ENCODE measurements at places on chromosomes 2 and 18. TPM values are rescaled to one million over a fixed set of nuclear protein-coding genes. Genes with fewer than 3 reads are reported as not detected.

DNA sequence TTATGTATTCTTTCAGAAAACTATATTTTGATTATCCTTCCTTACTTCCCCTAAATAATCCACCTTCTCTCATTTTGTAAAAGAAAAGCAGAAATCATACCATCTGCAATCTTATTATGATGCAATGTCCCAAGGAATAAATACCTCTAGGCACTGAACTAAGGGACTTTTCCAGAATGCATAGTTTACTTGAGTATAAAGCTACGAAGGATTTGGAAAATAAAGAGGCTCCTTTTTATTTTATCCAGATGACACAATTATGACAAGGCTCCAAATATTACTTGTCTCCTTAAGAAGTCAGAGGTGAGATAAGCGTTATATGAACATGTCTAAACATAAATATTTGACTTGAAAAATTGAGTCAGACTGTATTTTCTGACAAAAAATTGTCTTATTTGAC, 72.1 kb downstream of the COL3A1 start:
- DNase-seq, result no peak

Gene ATOH8
- 18.3 TPM for total RNA-seq

Gene UGT1A6
- 17.6 TPM for total RNA-seq

GRCh38 chr2:120398051-120398995, 52.4 kb downstream of the INHBB start:
- DNase-seq, result no peak

DNA sequence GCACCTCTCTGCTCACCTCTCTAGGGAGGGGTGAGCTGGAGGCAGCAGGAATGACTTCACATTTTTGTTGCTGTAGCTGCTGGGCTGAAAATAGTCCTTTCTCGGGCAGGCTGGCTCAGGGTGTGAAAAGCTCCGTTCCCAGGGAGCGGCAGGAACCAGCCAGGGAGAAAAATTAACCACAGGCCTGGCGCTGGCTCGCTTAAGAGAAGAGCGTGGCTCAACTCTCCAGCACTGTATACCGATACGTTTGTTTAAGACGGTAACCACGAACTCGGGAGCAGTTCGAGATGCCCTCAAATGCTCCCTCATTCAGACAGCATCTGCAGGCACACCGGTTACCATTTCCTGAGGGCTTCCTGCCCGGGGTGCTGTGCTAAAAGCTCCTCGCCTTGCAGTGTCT, 129.6 kb downstream of the CELF4 start:
- no peak for DNase-seq

- no peak for DNase-seq
Measured at GRCh38 chr2:217316743-217317142, 456.9 kb upstream of the TNP1 start.

Gene TMEM200C
- 2.2 TPM for total RNA-seq

DNA sequence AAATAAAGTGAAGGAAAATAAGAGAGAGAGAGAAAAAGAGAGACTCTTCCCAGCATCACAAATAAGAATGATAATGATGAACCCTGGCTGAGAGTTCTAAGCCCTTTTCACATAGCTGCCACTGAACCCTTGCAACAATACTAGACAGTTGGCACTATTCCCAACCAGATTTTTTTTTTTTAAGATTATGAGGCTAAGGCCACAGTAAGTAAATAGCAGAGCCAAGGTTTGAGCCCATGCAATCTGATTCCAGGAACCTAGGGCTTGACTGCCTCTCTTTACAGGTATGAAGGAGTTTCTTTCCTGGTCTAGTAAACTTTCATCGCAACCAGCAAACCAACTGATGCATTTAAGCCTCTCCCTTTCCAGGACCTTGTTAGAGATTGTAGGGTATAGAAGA, 424.6 kb downstream of the NCKAP5 start:
- DNase-seq, result no peak

Gene FAM228A
- total RNA-seq, result 1.0 TPM

Gene PSTPIP2
- 7.2 TPM for total RNA-seq
